ENCODE measurements at places on chromosomes 1 and 21.

- DNase-seq, result no peak
Observed at GRCh38 chr1:12019858-12020509, 686 bp downstream of the MIIP start.

DNA sequence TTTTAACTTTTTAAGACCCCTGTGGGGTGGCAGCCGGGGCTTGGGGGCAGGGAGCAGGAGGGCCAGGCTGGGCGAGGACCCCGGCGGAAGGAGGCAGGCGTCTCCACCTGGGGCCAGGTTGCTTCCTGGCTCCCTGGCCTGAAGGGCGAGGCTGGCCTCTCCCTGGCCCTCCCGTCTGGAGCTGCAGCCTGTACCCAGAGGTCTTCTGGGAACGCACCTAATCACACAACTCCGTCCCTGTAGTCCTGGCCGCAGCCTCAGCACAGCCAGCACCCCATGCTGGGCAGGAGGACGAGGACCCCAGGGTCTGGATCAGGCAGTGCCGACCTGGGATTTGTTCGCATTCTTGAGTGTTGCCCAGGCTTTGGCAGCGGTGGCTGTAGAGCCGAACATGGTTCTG, 14.1 kb upstream of the TTC34 start:
- DNase-seq, result no peak

- no peak for DNase-seq
Observed at GRCh38 chr1:169689395-169689794, 22.0 kb downstream of the SELL start.

DNA sequence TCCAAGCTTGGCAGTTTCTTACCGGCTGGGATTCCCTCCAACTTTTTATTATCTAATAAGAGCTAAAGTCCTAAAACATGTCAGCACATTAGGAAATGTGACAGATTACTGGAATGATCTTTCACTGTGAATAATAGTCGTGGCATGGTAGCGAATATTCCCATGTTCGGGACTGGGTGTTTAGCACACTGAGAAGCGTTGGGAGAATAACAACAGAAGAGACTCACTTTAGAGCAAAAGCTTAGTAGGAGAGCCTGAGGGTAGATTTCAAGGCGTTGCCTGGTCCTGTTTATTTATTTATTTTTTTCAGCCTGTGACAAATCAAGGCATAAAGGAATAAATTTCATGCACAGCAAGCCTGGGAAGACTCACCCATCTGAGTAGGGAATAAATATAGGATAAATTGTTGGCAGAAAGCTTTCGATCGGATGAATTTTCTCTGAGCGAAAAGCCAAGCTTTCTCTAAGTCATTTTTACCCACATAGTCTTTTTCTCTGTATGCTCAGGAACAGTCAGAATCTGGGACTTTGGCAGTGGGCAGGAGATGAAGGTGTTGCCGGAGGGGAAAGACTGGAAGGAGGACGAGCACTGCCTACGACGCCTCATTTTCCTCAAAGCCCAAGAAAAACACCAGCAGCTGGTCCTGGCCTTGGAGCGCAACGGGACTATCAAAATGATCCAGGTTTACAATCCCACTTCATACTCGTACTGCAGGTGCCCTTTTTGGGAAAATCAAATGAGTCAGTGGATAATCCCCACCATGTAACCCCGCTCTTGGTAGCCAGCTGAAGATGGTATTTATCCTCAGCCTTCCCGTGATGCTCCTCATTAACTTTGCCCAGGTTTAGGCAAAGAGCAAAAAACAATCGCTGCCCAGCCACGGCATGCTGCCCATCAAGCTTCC, 97.2 kb downstream of the WDR64 start:
- no peak for DNase-seq

- no peak for DNase-seq
Observed at GRCh38 chr1:158180741-158181576, at the start of gene CD1D. TSS of gene CD1D (plus strand) at chr1:158180895. CDS start at chr1:158181102, 207 bp downstream.

- DNase-seq, result no peak
Observed at GRCh38 chr1:54834007-54834541, 33.0 kb upstream of the TTC22 start.

GRCh38 chr1:13775459-13775858, 75.5 kb downstream of the PRDM2 start:
- DNase-seq, result no peak

- DNase-seq, result no peak
Observed at GRCh38 chr1:233485809-233486398, 128.0 kb upstream of the KCNK1 start.
